CD8-positive, alpha-beta memory T cell (primary cell): ENCODE measurements at places on chromosomes 1 and 21. TPM values are rescaled to one million over a fixed set of nuclear protein-coding genes. Genes with fewer than 3 reads are reported as not detected.

The GLMN gene
- total RNA-seq = 20.1 TPM

The RGS8 gene
- not detected for total RNA-seq

The PUSL1 gene
- 32.9 TPM for total RNA-seq

DNA sequence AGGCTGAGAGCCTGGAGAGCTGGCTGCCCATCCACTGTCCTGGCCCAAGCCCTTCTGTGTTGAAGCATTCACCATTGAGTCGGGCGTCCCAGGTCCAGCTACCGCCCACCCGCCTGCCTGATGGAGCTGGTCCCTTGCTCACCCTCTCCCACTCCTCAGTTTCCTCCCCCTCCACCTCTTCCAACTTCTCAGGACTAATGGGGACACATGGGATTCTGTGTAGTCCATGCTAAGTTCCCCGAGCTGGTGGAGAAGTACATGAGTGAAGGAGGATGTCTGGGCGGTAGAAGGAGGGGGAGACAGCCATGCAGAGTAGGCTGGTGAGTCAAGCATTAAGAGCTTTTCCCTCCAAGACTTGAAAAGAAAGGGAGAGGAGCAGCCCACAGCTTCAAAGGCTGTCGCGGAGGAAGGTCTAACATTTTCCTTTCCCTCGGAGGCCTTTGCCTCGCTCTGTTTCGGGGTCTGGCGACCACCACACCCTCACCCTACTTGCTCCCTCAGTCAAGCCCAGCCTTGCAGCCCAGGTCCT lies 561 bp downstream of the SLC26A9 start:
- no peaks in the 10 kb centered on the region for H3K4me1 ChIP-seq
- H3K36me3 ChIP-seq = no peaks in the 10 kb centered on the region
- H3K27ac ChIP-seq = no peak overlapping the region
- DNase-seq = no peak
- peaks cover 8% of the 10 kb centered on the region for H3K27me3 ChIP-seq

DNA sequence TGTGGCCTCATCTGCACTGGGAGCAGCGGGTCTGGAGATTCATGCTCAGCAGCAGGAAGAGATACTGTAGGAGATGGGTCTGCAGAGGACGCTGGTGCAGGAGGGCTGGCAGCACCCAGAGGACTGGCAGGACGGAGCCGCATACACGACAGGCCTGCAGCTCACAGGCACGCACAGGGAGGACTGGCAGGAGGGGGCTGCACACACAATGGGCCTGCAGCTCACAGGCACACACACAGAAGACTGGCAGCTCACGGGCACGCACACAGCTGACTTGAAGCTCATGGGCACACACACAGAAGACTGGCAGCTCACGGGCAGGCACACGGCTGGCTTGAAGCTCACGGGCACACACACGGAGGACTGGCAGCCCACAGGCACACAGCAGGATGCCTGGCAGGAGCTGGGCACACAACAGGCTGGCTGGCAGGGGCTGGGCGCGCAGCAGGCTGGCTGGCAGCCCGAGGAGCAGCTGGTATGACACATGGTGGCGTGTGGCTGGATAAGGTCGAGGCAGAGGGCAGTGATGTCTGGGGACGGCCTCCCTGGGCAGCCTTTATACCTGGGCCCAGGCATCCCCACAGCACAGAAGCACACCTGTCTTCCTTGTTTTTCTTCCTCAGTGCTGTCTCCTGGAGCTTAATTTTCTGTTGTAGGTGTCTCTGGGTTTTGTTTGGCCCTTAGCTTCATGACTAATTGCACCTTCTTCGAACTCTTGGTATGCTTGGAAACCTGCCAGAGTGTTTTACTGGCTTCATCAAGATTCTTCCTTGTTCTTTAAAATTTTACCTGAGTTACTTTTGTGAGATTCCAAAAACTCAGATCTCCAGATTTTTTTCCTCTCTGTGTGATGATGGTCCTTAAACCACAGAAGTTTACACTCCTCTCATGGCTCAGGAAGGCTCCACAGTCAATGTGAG lies at the start of gene KRTAP12-2:
TSS of gene KRTAP12-2 (minus strand) at position 527 of the 920 bp plus-strand sequence. CDS start at position 486, 41 bp downstream.
- no peaks in the 10 kb centered on the region for H3K36me3 ChIP-seq
- no peak for DNase-seq
- H3K27me3 ChIP-seq = no peaks in the 10 kb centered on the region
- no peak within 1 kb of the TSS for H3K4me3 ChIP-seq

- no peaks in the 10 kb centered on the region for H3K36me3 ChIP-seq
- H3K27ac ChIP-seq = no peak overlapping the region
- no peak for DNase-seq
- H3K4me3 ChIP-seq = no peak overlapping the region
Observed at GRCh38 chr1:10935246-10935645, 77.2 kb upstream of the TARDBP start.

DNA sequence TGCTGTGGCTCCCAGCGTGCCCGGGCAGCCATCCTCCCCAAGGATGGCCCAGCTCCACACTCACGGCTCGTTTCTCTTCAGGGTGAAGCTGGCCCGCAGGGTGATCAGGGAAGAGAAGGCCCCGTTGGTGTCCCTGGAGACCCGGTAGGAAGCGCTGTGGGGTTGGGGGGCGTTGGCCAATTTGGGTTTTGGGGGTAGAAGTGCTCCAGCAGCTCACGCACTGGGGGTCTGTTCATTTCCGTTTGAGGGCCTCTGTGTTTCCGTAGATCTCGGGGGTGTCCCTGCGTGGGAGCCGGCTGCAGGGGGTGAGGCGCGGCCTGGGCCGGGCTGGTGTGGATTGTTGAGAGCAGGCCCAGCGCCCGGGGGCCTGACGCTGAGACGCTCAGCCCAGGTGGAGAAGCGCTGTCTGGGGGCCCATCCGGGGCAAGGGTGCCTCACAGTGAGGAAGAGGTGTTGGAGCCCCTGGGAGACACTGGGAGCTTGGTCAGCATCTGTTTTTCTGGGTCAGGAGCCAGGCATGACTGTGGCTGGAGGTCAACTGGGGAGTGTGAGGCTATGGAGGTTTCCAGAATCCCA lies 12.6 kb downstream of the COL6A1 start:
- DNase-seq = no peak
- H3K27me3 ChIP-seq = no peaks in the 10 kb centered on the region
- H3K4me1 ChIP-seq = no peaks in the 10 kb centered on the region
- H3K4me3 ChIP-seq = no peak overlapping the region
- H3K36me3 ChIP-seq = no peaks in the 10 kb centered on the region

- H3K4me3 ChIP-seq = no peak overlapping the region
- H3K27me3 ChIP-seq = no peaks in the 10 kb centered on the region
- no peak for DNase-seq
- no peaks in the 10 kb centered on the region for H3K36me3 ChIP-seq
- no peaks in the 10 kb centered on the region for H3K4me1 ChIP-seq
Observed at GRCh38 chr1:6743189-6744101, 41.8 kb upstream of the CAMTA1 start.

- no peak overlapping the region for H3K4me3 ChIP-seq
- peaks cover 14% of the 10 kb centered on the region for H3K4me1 ChIP-seq
- no peaks in the 10 kb centered on the region for H3K27me3 ChIP-seq
- H3K27ac ChIP-seq = no peak overlapping the region
Observed at GRCh38 chr1:155892796-155893195, 18.4 kb downstream of the RIT1 start.

- no peak overlapping the region for H3K27ac ChIP-seq
- no peak overlapping the region for H3K4me3 ChIP-seq
Observed at GRCh38 chr1:924656-925560, 1.2 kb downstream of the SAMD11 start.
